Left renal cortex interstitium (tissue), 4 donors: ENCODE measurements at places on chromosomes 3 and 15.

GRCh38 chr3:29922992-29923746 lies 642.3 kb downstream of the RBMS3 start:
- peak; percentile 45 for DNase-seq

GRCh38 chr3:77303955-77304699 lies 264.2 kb downstream of the ROBO2 start:
- DNase-seq: no peak

- no peak for DNase-seq
Measured at GRCh38 chr3:70621451-70621850, 309.0 kb upstream of the MDFIC2 start.

DNA sequence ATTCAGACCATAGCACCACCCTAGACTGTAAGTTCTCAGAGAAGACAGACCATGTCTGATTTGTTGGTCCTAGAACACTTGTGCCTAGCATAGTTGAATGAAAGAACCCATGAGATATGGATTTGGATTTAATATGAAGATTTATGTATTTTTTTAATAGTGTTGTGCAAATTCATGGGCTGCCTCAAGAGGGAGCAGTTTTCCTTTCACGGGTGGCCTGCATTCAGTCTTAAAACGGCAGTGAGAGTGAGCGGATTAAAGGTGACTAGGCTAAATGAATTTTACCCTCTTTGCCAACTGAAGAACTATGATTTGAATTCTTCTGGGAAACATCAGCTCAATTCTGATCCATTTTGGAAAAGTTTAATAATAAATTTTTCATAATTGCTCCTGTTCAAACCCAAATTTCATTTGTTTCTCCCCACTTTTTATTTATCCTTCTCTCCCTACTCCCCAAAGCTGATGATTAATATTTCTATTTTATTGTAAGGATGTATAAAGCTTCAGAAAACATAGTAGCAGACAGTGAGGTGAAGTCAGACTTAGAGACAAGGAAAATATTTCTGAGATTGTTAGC lies 67.3 kb downstream of the MORC1 start:
- DNase-seq: no peak
